ENCODE measurements at places on chromosomes 2 and 18. TPM values are rescaled to one million over a fixed set of nuclear protein-coding genes. Genes with fewer than 3 reads are reported as not detected.

GRCh38 chr2:9961013-9961412 is 9.5 kb downstream of the GRHL1 start:
- DNase-seq: no peak

GRCh38 chr2:129191530-129191929 is 787.9 kb upstream of the RAB6C start:
- no peak for DNase-seq

DNA sequence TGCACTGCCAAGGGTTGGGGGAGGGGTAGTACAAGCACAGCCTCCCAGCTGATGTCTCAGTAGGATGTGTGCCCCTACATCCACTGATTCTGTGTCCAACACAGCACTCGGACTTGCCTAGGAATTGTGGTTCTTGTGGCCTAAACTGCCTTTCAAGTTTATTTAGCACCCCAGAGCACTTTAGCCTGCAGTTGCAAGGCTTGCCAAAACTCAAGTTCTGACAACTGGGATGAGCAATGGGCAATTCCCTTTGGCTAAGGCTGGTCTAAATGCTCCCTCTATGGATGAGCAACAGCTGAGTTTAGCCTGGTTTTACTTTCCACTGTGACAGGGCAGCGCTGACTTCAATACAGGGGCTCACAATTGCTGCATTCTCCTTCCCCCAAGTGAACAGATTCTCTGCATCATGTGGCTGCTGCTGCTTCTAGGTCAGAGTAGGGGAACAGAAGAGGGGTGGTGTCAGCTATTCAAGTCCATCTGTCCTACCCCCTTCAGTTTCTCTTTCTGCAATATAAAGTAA is 471.5 kb downstream of the PIK3C3 start:
- DNase-seq: no peak

DNA sequence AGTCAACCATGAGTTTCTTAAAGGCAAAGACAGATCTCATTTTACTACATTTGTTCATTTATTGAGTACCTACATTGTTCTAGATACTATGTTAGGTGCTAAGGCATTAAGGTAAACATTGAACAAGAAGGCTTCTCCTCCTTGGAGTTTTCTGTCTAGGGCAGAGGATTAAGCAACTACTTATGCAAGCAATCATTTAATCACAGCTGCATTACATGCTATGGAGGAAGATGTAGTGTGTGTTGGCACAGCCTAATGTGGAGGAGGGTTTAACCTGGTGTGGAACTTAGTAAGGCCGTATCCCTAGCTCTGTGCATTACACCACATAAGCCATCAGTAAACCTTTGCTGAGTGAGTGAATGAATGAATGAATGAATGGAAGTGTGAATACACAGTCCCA is 106.5 kb upstream of the MAP3K20 start:
- DNase-seq: no peak

DNA sequence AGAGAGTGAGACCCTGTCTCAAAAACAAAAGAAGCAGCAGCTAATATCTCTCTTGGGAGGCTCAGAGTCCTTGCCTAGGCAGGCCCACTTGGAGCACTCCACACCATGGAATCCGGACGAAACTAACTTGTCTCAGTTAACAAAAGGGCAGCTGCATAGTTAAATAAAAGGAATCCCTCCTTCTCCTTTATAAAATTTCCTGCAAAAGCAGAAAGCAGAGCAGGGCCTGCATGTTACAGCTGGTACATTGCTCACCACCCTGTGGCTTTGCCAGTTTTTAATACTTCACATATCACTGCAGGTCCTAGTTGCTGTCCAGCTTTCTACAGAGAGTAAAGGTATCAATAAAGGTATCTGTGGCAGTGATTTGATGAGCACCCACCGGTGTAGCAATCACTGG is 93.6 kb downstream of the ASAP2 start:
- no peak for DNase-seq

- DNase-seq: no peak
Observed at GRCh38 chr2:29446847-29447246, 331.6 kb downstream of the CLIP4 start.

DNA sequence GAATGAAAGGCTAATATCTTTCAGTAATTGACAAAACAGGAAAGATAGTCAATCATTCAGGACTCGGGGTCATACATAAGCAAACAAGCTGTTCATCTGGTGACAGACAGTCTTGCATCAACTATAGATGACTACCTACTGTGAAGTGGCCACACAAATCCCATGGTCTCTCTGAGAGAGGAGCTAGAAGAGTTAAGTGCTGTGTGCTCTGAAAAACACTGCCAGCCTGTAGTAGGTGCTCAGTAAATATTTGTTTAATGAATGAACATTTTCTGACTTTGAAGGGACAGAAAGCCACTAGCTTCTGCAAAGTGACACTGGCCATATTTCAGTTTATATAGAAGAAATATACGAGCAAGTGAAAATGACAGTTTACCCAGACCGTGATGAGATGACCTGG is 184.0 kb upstream of the CHAC2 start:
- no peak for DNase-seq

DNA sequence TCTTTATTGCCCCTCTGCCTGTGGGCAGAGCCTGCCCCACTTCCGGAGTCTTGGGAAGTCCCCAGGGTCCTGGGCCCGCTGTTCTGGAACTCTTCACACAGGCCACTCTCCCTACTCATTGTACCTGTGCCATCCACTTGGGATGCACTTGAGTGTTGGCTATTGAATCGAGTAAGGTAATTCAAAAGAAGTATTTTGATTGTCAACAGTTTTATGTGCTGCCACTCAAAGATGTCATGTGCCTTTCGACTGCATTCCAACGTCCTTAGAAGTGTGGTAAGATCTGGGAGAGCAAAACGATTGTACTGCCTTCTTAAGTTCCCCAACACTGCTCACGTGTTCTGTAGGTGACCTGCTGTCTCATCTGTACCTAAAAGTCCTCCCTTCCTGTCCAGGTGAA is 77.0 kb upstream of the SMIM21 start:
- no peak for DNase-seq

DNA sequence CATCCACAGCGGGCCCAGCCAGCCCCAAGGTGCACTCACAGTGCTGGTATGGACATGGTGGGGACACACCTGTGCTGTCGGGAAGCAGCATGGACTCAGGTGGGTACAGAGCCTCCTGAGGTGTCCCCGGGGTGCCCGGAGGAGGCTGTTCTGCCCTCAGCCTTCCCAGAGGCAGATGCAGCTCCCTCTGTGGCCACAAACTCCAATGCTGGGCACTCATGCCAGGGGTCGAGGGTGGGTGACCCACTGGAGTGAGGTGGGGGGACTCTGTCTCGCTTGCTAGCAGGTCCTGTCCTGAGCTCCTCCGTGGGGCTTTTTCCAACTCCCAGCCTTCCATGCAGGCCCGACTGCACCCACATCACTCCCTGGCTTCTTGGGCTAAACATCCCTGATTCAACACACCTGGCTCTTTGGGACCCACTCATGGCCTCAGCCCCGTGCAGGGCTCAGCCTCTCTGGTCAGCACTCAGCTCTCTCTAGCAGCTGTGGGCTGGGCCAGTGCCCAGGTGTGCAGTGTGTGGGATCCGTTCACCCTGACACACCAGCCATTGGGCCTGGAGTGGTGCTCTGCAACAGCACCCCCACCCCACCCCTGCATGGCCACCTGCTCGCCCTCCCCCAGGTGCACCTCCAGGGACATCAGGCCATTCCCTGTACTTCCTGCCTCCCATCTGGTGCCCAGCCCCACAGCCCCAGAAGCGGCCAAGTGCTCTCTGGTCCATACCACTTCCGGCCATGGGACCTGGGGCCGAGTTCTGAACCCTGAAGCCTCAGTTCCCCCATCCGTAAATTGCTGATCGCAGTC is 16.0 kb downstream of the RAMP1 start:
- DNase-seq: peak; percentile 83

GRCh38 chr18:79200546-79201268 is 131.5 kb downstream of the ATP9B start:
- DNase-seq: no peak

DNA sequence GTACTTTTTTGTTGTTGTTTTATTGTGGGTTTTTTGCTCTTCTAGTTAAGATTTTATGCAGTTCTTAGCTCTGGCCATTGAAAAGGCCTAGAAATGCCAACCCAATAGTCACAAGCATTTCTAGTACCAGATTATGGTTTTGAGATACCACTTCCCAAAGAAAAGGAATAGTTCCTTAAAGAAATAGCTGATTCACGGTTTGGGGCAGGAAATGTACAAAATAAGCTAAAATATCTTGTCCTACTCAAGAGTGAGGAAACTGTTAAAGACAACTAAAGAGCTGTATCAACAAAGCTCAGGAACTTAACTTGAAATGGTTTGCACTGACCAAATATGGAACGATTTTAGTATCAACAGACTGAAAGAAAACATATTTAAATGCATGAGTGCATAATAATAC is 35.4 kb downstream of the PGAP1 start:
- no peak for DNase-seq

DNA sequence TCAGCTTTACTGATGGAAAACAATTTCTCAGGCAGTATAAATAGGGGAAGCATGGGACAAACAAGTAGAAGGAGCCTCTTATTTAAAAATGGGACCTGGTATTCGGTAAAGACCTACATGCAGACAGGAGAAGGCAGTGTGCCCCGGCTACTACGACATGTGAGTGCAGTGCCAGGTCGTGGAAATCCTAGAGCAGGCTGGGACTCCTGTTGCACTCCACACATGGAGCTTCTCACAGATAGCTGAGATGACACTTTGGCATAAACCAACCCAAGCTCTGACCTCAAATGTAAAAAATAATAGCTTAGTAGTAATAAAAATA is 885 bp upstream of the DSEL start:
- no peak for DNase-seq

DNA sequence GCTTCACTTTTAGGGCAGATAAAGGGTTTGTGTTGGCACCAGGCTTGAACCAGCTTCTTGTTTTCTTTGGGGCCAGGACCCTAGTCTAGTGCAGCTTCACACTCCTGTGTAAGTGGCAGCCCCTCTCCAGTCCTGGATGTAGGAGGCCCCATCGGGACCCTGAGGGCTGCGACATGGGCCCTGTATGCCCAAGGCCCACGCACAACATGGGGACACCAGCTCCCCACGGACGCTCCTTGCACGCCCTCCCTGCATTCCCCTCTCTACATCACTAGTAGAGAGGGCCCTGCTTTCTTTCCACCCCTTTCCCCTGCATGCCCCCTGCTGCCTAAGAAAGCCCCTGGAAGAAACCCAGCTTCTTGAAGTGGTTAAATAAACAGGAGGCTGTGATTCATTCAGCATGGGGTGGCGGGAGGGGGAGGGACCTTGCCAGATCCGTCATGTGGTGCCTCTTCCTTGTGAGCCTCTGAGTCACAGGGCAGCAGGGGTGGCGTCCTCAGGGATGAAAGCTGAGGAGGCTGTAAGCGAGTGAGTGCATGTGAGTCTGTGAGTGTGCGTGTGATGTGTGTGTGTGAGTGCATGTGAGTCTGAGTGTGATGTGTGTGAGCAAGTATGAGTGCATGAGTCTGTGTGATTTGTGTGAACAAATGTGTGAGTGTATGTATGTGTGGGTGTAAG is 42.5 kb downstream of the COPS8 start:
- DNase-seq: no peak

Gene INPP4A
- 30.3 TPM for total RNA-seq

Gene POTEE
- total RNA-seq: 0.16 TPM

Gene PROKR1
- total RNA-seq: 1.3 TPM

Measured in mesenteric fat pad (tissue), 1 donor.